ENCODE measurements at places on chromosomes 7 and 10.

DNA sequence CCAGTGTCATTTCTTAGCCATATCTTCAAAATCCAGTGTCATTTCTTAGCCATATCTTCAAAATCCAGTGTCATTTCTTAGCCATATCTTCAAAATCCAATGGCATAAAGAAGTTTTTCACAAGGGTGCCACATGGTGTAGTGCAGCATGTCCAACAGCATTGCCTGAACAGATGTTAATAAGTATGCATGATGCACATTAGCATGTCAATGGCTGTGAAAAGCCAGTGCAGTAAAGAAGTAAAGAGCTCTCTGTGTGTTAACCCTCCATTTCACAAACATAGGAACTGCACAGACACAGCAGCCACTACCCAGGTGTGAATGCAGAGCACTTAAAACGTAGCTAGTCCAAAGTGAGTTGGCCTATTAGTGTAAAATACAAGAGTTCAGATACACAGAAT is 89.8 kb downstream of the GNAI1 start:
- DNase-seq = no peak

DNA sequence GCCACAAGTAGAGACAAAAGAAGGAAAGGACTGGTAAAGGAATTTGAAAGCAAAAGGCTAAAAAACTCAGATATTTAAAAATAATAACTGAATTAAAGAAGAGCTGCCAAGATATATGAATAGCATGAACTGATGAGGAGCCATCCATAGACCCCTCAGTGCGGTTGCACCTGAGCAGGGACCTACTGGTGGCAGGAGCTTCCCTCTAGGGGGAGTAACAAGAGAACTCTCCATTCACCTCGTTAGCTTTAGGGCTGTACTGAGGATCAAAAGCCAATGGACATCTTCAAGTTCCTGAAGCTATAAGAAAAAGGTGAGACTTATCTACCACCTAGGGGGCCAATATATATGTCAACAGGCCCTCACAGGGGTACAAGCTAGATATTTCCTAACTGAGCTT is 27.8 kb upstream of the DOCK1 start:
- no peak for DNase-seq

GRCh38 chr7:78399033-78399769 is 600.6 kb downstream of the PHTF2 start:
- no peak for DNase-seq

- no peak for DNase-seq
Observed at GRCh38 chr7:114755856-114756255, 166.0 kb upstream of the MDFIC start.

DNA sequence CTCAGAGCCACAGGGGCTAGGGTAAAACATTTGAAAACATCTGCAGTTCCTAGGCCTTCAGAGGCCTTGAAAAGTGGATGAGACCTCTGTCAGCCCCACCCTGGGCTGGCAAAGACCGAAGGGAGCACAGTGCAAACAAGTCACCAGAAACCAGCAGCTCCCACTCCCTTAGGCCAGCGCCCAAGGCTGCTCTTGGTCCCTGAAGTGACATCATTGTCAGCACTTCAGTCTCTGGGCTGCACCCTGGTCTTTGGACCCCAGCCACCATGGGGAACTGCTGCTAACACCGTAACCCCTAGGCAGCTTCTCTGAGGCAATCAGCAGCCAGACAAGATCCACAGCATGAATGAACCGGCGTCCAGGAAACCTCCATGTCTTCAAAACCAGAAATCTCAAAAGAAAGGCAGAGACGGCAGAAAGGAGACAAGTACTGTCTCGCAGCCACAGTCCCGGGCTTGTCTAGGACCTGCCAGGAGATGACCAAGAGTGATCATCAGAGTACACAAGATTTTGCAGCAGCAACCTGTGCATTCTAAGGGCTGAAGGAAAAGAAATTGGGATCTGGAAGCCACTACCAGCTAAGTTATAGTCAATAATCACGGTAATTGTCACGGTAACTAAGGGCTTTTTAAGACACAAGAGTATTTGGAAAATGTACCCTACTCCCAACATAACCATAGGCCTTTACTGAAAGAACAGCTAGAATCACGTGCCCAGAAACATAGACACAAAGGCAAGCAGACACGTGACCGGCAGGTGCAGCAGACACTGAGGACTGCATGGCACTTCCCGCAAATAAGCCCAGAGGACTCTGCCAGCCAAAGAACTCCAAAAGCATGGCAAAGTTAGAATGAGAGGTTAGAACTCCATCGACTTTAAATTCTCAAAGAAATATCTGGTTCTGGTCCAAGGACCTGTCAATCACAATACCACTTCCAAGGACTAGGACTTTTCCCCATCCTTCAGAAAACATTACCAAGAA is 23.3 kb downstream of the CPXM2 start:
- DNase-seq = no peak

DNA sequence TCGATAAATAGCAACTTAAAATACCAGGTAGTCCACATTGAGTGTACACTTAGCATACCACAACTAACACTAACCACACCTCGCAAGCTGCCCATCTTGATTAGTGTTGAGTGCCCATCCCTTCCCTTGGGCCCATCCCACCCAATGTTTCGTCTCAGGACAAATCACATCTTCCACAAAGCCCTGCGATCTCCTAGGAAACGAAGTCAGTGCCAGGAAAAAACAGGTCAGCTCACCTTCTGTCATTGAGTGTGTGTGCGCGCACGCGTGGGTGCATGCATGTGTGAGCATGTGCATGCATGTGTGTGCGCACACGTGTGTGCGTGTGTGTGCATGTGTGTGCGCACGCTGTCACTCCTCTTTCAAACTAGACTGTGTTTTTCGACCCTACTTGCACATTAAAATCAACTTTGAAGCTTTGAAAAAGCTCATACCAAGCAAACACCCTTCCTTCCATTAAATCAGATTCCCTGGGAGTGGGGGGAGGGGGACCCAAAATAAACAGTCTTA is 48.8 kb upstream of the OPALIN start:
- no peak for DNase-seq

DNA sequence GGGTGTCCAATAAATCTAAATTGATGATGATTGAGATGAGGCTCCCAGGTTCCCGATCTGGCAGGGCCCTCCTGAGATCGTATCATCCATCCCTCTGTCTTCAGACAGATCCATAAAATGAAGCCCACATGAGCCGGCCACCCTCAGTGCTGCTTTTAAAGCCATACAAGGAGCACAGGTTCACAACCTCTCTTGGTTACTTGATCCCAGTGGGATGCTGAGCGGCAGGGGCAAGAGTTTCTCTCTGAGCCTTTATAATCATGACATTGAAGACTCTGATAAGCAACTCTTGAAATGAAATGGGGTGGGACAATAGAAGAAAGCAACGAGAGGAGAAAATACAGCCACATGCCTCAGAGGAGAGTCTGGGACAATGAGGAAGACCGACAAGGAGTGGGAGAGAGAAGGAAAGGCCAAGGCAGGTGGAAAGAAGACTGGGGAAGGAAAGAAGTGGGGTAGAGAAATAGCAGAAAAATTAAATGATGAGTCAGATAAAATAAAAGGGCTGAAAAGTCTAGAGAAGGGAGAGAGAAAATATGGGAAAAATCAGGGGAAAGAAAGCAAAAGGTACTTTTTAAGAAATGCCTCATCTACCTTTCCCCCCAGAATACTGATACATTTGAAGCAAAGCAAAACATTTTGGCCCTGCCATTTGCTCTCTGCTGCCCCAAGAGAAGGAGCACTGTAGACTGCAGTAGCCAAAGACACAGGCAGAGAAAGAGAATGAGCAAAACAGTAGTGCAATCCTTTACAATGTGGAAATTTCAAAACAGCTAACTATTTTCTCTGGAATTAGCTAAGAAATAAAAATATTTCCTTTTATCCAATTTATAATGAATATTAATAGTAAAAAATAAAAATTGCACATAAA is 14.6 kb downstream of the GBX1 start:
- no peak for DNase-seq

DNA sequence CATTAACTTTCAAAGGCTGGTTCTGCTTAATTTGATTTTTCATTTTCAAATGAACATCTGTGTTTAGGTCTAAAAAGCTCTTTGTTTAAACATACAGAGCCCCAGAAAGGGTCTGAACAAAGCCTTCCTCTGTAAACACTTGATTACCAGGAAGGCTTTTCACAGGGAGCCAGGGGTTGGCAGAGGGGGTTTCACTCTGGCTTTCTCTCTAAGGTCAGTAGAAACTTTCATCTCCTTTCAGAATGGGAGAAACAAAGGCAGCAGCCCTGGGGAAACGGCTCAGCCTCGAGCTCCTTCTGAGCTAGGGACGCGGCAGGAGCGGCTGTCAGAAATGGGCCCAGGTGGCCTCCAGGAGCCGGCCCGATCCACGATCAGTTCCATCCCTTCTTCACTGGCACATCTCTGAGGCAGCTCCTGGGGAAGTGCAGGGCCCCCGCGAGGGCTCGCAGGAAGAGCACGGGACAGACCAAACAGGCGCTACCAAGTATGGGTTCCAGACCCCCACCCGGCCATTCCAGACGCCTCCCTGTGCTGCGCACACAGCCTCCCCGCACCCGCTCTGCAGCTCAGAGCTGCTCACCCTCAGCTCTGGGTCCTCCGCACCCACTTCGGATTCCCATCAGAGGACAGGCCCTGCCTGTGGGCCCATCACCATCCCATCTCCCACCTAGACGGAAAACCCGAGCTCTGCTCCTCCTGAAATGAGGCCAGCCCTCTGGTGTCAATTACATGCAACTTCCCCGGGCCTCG is 124.1 kb downstream of the MAD1L1 start:
- no peak for DNase-seq

GRCh38 chr7:124515106-124515830 is 250.3 kb downstream of the GPR37 start:
- DNase-seq = no peak

DNA sequence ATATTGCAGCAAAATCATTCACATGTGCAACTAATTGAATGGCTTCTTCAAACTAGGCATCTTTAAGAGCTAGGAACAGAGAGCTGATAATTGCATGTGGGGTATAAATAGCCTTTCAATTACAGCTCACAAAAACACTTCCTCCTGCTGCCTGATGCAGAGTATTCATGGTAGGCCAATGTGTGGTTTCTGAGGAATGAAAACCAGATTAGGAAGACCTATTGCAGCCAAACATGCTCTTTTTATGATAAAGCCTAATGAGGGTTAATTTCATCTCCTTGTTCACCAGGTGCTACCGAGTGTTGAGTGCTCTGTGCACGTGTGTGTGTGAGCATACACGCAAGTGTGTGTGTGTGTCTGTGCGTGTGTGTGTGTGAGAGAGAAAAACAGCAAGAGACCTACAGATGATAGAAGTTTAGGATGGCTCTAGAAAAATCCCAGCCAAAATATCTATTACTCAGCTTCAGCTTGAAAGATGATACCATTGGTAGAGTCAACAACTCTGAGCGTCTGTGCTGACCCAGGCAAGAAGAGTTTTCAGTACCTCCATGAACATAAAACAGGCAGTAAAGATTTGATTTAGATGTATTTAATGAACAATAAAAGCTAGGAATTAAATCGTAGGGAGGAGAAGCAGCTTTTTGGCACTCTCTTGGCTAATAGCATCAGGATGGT is 448.5 kb upstream of the ANKRD30A start:
- DNase-seq = no peak

DNA sequence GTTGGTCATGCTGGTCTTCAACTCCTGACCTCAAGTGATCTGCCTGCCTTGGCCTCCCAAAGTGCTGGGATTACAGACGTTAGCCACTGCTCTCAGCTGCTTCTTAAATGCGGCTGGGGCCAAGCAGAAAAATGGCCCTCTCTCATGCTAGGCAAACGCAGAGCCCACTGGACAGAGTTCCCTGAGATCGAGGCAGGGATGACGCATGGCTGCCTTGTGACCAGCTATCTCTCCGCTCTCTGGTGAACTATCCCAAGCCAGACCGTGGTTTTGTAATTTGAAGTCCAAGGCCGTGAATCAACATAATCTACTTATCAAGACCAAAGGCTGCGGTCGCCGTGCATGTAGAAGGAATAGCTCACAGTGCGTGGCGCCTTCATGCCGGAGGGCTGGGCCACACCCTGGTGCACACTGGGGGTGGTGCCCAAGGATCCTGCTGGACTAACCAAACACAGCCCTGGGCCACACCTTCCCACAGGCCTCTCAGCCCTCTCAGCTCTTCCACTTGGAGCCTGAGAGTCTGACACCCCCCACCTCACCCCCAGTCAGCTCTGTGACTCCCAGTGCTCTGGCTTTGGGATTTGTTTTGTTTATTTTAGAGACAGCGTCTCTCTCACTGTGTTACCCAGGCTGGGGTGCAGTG is 88.1 kb upstream of the CUX1 start:
- DNase-seq = no peak

- DNase-seq = no peak
Observed at GRCh38 chr10:5720182-5720581, 35.5 kb downstream of the TASOR2 start.

DNA sequence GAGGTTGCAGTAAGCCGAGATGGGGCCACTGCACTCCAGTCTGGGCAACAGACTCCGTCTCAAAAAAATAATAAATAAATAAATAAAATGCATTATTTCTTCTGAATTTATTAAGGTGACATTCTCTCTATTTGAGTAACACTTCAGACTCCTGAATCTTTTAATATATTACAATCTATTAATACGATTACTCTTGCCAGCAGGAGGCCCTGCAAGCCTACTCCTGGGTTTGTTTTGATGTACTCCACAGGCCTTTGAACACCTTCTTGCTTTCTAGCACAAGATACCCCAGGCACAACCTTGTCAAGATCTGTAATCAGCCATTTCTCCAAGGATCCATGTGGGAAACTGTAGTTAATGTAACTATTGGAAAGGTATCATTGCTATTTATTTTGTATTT is 63.5 kb downstream of the COBL start:
- no peak for DNase-seq

GRCh38 chr7:24825381-24825794 is 68.1 kb upstream of the GSDME start:
- no peak for DNase-seq

DNA sequence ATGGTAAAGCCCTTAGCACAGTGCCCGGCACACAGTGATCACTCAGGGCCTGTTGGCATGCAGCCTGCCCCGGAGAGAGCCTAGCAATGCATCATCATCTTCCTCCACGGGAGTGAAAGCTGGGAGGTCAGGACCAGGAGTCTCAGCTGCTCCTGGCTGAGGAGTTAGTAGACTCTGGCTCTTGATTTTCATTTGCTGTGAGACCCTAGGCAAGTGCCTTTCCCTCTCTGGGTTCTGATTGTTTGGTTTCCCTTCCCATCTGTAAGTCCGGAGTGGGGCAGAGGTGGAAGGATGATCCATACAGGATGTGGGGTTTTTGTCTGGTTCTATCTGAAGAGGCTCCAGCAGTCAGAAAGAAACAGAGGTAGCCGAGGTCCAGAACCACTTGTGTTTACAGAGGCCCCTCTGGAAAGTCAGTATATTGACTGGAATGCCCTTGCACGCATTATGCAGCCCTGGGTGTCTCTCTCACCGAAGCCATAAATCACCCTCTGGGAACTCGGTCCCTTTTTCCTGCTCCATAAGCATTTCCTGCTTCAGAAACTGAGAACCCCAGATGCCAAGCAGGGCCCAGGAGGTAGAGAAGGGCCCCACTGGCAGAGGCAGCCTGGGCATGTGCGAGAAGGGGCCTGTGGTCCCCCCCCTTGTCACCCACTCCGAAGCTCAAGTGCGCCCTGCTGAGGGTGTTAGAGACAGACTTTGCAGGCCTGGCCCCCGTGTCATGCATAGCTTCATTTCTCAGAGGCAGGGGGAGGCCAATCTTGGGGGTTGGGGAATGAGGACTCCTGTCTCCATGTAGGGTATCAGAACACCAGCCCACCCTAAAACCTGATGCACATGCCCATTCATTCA is 8.5 kb downstream of the UNC5B start:
- no peak for DNase-seq

All from activated naive CD8-positive, alpha-beta T cell treated with anti-CD3 and anti-CD28 coated beads, Interleukin-2, amount 50 U/mL, for 16 hours (primary cell).